ENCODE measurements at places on chromosomes 7 and 10.

GRCh38 chr7:116952635-116953371 is 498 bp upstream of the ST7 start:
- DNase-seq, result no peak

- DNase-seq, result no peak
Measured at GRCh38 chr7:27154901-27155815, 1.3 kb downstream of the HOXA7 start.

- no peak for DNase-seq
Measured at GRCh38 chr10:6504296-6504695, 75.8 kb downstream of the PRKCQ start.

- peak; percentile 32 for DNase-seq
Measured at GRCh38 chr7:123494193-123494796, 40.1 kb downstream of the IQUB start.

- no peak for DNase-seq
Measured at GRCh38 chr7:119974972-119975371, 298.0 kb upstream of the KCND2 start.

All from fibroblast of skin of scalp (primary cell).